ENCODE measurements at places on chromosomes 6 and 20.

DNA sequence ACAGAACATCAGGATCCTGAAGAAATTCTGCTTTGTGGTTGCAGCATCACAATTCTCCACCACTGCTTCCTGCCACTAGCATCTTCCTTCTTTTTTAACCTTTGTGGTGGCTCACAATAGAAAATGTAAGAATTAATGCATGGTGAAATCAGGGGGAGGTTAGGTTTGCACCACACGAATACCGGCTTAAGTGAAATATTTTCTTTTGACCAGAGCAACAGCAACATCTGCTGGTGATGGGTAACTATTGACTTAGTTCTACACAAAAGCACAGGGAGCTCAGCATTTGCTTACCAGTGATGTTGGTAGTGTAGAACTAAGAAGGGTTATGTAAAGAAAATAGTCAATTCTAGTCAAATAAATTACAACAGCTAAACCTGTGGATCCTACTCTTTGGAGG lies 280.5 kb downstream of the SYNE1 start:
- no peak for DNase-seq

DNA sequence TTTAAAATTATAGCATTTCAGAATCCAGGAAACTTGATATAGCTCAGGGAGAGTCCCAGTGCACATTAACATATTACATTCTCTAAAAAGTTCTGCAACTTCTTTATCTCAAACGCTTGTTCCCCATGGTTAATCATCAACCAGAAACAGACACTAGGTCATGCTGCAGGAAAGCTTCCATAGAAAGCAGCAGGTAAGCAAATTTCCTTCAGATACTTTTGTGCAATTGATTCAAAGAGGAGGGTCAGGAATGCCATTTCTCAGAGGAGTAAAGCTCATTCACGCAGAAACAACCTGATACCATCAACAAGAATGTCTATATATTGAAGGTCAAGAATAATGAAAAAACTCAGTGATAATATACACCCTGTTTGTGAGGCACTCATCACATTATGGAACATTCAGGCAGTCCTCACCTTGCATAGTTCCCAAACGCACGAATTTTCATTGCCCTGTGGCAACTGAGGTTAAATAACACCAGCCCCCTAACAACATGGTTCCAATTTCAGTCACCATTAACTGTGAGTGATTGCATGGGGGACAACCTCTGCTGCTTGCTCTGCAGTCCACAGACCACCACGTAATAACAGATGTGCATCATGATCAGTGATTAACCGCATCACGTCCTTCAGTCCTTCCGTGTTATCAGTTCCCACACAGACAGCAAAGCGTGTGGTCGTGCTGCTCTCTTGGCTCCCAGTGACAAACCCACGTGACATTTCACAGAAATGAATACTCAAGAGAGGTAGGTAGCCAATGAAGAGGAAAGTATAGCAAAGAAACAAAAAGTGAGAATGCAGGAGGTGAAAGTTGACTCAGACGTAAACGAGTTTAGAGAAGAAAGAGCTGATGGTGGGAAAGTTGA lies 95.7 kb downstream of the LY86 start:
- DNase-seq = no peak

- no peak for DNase-seq
Observed at GRCh38 chr6:134410541-134410940, 92.6 kb upstream of the SGK1 start.

DNA sequence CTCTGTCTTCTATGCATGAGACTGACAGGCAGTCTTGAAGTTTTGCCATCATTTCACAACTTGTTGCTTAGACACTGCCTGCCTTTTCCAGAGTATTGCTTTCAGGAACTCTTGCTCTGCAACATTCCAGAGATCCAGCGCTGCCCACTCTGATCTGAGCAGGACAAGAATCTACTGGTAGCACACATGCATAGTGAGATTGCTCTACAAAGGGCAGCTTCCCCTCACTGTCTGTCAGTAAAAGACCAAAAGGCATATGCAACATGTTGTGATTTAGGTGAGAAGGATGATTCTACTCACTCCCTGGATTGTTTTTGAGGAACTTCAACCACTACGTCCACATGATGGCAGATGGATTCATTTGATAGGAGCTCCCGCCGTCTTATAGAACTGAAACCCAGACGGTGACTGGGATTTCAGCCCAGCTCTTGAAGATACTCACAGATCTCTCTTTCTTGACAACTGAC lies 259.1 kb downstream of the ARID1B start:
- DNase-seq = no peak

- DNase-seq = no peak
Observed at GRCh38 chr20:56503916-56504315, 20.6 kb upstream of the FAM209A start.

All from H54 (cell line).